ENCODE measurements at places on chromosomes 3 and 15.

DNA sequence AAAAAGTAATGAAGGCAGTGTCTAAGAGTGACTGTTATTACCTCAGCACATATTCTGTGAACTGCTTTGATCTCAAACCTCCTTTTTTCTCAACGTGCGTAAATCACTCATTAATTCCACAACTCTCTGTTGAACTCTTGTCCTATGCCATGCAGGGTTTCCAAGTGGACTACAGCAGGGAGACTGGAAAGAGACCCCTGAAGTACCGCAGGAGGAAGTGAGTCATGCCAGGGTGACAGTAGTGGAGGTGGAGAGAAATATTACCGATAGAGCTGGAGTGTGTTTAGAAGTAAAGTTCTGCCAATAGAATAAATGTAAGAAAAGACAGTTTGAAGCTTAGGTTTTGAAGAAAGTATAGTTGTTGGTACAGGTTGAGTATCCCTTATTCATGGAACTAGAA, 908.9 kb downstream of the ROBO1 start:
- no peak for DNase-seq

DNA sequence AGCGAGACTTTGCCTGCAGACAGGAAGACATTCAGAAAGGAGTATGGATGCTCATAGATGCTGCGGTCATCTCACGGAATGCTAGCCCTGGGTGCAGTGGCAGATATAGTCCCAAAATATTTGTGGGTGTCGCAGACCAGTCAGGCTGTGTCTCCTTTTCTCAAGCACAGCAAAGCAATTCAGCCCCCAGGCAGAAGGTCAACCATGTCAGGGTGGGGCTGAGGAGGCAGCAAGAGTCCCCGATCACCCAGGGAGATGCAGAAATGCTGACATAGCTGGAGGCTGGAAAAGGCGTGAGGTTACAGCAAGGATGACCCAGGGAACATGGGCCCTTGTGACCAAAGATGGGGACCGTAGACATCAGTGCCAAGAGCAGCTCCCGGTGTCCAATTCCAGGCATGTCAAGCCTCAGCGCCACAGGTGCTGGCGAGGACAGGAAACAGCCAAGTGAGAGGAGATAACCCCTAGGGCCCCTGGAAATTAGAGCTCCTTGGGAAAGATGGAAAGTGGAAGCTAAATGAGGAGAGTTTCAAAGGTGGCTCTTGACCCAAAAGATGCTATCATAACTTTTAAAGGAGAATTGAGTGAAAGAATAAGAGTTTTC, 81.2 kb upstream of the ABHD17C start:
- DNase-seq, result no peak

- no peak for DNase-seq
Measured at GRCh38 chr3:7574435-7574834, 713.5 kb downstream of the GRM7 start.

DNA sequence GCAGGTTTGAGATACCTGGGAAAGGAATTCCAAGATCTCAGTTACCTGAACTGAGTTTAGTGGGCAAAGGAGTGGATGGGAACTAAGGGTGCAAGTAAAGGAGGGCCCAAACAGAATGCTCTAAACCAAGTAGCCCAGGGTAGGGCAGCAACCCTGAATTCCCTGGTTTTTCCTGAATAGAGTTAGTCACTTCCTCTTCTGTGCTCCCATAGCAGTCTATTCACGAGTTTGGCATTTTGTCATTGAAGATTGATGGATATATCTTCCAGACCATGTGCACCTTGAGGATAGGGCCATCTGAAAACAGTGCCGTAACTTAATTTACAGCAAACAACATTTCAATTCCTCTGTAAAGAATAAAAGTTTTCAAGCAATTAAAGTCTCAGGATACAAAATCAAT, 18.5 kb upstream of the PTX3 start:
- no peak for DNase-seq

DNA sequence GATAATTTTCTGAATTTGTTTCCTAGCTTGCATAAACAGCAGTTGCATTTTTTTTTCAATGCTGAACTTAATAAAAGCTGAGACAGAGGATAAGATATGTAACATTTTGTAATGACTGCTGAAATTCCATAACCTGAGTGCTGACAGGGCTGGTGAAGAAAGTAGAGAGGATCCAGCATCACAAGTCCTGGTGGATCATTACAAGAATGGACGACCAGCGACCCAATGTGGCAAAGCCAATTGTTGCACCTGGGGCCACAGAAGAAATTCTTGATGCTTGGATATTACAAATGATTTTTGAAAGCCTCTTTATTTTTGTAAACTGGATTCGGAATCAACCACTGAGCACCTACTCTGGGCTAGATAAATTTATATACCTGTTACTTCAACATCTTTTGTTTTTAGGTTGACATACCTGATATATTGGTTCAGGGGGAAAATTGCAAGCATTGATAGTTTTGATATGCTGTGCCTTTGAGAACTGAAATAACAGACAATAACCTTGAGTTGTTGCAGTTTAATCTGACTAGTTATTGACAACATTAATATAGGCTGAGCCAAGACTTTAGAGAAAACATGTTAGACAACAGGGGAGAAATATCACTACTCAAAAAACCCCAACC, 3.9 kb upstream of the ACTL6A start:
- peak; percentile 13 for DNase-seq

DNA sequence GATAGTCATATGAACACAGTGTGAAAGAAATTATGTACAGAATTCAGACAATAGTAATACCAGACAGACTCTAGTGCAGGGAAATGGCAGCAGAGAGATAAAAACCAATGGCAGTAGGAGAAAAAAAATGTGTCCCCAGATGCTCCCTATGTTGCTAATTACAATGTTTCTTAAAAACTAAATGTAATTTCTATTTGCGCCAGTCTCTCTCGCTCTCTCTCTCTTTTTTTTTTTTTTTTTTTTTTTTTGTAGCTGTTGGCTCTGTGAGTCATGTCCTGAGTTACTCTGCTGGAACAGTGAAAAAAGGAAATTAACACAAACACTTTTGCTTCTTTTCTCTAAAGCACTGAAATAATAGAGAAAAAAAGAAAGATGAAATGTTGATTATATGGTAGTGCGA, 871.9 kb downstream of the GBE1 start:
- no peak for DNase-seq

- no peak for DNase-seq
Measured at GRCh38 chr3:64229903-64230302, 4.6 kb upstream of the PRICKLE2 start.

- no peak for DNase-seq
Measured at GRCh38 chr3:15976524-15976923, 178.7 kb upstream of the ANKRD28 start.

DNA sequence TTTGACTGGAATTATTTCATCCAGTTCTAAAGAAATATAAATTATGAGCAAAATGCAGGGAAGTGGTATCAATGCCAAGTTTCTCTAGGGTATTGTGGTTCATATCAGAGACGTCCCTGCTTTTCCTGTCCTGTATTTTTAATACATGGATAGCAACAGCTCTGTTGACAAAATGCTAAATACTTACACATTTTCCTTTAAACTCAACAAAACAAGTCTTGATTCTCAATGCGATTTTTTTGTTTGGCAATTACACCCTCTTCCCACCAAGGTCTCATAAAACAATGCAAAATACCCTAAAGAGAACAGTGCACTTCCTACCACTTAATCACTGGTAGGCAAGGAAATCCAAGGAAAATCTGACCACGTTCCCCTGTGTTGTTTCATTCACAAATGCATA, 120.0 kb downstream of the DUT start:
- DNase-seq, result no peak
